ENCODE measurements at places on chromosomes 5 and 9.

DNA sequence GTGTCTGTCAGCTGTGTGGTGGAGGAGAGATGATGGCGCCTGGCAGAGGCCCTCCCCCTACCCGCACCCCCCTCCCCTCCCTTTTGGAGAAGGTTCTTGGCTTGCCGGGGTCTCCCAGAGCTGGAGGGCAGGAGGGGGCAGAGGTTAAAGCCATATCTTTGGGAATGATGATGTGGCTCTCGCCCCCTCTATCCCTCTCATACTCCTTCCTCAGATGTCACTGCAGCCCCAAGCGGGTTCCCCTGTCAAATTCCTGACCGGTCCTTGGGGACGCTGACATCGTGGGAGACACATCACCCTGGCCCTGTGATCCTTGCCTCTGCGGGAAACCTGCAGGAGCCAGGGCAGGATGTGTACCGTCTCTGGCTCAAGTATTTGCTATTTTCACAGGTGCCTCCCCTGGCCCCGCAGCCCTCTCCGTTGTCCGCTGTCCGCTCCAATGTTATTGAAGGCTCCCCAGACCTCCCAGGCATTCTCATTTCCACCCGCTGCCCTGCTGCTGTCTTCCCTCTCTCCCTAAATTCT is 109.5 kb downstream of the FOXD1 start:
- no peak for DNase-seq

GRCh38 chr5:73374520-73375190 is 73.9 kb downstream of the FOXD1 start:
- DNase-seq = peak; percentile 84

DNA sequence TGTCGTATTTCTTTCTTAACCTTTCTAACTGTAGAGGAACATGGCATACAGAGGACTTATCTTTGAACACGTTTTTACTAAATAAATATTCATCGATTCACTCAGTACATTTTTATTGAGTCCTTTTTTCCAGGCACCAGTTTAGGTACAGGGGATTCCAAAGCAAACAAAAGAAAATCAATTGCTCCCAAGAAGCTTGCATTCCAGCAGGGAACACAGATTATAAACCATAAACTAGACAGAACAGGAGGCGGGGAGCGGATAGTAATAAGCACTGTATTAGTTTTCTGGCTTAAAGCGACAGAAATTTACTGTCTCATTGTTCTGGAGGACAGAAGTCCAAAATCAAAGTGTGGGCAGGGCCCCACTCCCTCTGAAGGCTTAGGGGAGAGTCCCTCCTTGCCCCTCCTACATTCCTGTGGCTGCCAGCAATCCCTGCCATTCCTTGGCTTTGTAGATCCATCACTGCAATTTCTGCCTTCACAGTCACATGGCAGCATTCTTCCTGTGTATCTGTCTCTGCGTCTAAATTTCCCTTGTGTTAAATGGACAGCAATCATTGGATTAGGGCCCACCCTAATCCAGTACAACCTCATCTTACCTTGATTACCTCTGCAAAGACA is 115.5 kb downstream of the COL23A1 start:
- DNase-seq = no peak

DNA sequence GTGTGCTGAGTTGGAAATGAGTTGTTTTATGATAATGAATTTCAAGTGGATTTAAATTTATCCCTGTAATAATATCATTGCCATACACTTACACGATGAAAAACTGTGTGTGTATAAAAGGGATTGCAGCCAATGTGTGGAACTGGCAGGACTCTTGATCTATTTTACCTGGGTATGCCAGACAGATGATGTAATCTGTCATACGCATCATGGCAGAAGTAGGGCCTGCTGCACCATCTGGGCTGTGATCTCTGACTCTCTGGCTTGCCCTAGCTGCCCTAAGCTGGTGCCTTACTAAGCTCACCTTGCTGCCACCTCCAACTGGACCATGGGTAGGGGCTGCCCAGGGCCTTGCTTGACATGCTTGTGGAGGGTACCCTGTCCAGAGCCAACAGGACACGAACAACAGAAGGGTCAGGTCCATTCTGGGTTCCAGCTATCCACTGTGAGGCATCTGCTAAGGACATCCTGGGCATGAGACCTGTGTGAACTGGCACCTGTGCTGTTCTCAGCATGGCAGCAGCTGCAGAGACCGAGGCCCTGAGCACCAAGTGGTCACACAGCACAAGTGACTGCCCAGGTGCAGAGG is 184.2 kb downstream of the FSTL4 start:
- no peak for DNase-seq

DNA sequence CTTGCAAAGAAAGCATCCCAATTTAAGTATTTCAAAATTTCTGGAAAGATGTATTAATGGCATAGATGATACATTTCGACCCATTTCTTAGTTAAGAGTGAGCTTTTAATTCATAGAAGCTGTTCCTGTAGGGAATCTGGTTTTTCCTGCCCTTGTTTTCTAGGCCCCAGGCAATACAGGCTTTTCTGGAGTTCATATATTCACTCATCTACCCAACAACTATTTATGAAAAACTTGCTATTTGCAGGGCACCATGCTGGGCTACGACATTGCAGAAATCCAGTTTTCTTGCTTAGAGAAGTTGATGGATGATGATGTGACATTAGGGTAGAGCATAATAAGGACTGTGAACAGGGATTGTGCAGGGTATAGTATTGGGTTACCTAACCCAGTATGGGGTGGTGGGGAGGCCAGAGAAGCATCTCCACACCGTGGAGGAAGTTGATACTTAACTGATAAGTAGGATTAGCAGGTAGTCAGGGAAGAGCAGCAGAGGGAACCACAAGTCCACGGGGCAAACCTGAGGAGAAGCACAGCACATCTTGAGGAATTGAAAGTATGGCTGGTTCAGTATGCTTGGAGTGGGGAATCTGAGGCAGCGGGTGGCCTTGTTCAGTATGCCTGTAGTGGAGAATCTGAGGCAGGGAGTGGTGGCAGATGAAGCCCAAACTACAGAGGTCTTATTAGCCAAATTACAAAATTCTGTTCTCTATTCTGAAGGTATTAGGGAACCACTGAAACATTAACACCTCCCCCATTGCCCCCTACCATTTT is 247.5 kb downstream of the ARRDC3 start:
- DNase-seq = no peak

DNA sequence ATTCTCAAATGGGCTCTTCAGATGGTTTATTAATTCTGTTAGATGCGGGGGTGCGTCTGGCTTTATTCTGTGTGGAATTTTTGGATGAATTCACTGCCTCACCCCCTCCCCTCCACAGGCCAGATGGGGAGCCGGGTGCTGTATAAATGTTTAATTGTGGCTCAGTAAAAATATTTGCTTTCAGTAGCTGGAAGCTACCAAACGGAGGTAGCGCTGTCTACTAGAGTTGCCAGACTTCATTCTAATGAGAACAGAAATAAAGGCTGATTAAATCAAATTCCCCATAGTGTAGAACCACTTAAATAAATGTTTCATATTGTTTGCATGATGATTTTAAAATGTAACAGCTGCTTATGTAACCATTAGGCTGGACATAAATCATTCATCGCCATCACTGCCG is 34.5 kb upstream of the KCNMB1 start:
- no peak for DNase-seq

DNA sequence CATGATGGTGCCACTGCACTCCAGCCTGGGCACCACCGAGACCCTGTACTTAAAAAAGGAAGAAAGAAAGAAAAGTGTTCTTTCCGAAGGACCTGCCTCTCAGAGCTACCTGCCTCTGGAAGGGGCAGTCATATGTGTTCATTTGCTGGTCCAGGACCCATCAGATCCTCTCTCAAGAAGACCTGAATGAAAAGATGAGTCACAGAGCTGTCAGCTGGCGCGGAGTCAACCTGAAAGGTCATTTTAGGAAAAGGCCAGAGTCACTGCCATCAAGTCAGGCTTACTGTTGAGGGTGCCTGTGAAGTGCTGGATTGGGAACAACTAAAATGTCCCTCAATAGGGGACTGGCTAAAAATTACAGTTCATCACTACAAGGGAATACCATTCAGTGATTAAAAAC is 14.9 kb upstream of the HRH2 start:
- no peak for DNase-seq

GRCh38 chr5:10827571-10827970 is 66.5 kb upstream of the DAP start:
- no peak for DNase-seq

DNA sequence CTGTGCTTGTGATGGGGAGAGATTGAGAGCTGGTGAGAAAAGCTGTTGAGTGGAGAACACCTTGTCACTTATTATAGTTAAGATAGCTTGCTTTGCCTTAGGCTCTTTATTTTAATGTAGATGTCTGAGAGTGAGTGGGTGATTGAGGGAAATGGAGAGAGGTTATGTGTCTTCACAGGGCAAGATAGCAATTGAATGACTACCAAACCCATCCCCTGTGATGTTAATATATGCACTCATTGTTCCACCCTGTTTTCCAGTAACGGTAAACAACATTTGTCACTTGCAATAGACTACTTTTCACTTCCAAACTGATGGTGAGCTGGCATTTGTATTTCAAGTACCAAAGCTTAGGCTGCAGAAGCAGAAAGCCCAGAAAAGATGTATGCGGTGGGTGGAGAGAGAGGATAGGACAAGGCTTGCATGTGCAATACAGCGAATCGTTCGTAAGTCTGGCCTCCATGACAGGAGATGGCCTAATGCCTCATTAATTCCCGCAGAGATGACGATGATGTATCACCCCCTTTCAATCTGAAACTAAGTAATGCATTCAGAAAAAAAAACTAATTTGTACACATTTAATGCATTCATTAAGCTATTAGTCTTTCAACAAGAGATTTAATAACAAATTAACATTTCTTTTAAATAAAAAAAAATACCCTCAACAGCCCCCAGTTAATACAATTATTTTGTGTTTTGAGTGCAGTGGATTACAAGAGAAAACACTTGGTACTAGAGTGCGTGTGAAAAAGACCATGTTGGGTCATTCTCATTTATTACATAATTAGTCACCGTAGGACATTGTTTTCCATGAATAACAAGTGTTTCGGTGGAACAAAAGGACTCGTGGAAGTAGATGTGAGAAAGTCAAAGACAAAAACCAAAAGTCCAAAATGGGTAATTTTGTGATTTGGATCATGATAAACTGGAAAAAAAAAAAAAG is 699.0 kb downstream of the BRINP1 start:
- no peak for DNase-seq

DNA sequence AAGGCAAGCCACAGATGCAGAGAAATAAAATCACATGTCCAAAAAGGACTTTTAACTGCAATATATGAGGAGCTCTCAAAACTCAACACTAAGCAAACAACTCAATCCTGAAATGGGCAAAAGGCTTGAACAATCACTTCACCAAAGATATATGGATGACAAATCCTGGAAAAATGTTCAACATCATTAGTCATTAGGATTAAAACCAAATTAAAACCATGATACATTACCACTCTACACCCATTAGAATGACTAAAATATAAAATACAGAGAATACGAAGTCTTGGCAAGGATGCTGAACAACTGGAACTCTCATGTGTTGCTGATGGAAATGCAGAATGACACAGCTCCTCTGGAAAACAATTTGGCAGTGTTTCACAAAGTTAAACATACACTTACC is 277.4 kb downstream of the TLE1 start:
- no peak for DNase-seq

GRCh38 chr5:82885627-82886389 is 191.4 kb downstream of the TMEM167A start:
- no peak for DNase-seq

DNA sequence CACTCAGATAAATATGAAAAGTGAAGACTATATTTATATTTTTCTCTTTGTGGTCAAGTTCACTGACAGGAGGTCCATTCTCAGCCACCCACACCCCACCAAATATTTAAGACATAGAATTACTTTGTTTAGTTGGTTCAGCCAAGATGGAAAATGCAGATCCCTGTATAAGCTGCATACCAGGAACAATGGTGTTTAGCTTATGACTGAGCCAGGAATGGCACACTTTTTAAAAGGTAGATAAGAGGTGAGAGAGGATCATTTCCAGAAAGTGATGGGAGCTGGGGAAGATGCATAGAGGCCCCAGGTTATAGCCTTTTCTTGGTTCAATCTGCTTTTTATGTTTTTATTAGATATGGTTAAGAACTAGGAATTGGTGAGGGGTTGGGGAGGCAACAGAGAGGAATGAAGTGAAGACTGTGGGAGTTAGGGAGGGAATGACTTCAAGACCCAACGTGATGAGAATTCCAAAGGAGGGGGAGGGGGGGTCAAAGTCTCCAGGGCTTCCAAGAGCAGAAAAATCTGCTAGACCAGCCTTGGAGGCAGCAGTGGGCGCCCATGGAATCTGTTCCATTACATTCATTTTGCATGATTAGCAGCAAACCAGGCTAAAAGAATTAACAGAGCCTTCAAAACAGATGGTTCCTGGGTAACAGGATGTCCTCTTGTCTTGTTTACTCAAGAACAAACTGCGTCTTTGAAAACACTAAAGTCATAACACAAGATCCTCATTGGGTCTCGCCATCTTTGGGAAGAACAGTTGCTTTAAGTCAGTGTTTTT is 95.2 kb downstream of the FGF1 start:
- DNase-seq = no peak

DNA sequence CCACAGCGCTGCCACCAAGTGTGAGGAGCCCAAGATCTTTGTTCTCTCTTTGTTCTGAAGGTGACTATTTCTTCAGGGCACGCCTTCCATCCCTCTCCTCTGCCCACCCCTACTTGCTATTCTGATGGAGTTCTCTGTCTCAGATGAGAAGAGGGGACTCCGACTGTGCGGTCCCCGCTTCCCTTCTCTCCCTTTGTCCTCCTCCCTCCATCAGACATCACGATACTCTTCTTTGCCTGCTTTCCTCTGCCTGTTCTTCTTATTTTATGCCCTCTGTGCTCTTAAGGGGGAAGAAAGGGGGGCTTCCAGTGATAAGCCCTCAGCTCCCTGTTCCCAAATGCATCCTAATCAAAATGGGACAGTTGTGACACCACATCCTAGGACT is 307.8 kb downstream of the RAB3C start:
- no peak for DNase-seq

DNA sequence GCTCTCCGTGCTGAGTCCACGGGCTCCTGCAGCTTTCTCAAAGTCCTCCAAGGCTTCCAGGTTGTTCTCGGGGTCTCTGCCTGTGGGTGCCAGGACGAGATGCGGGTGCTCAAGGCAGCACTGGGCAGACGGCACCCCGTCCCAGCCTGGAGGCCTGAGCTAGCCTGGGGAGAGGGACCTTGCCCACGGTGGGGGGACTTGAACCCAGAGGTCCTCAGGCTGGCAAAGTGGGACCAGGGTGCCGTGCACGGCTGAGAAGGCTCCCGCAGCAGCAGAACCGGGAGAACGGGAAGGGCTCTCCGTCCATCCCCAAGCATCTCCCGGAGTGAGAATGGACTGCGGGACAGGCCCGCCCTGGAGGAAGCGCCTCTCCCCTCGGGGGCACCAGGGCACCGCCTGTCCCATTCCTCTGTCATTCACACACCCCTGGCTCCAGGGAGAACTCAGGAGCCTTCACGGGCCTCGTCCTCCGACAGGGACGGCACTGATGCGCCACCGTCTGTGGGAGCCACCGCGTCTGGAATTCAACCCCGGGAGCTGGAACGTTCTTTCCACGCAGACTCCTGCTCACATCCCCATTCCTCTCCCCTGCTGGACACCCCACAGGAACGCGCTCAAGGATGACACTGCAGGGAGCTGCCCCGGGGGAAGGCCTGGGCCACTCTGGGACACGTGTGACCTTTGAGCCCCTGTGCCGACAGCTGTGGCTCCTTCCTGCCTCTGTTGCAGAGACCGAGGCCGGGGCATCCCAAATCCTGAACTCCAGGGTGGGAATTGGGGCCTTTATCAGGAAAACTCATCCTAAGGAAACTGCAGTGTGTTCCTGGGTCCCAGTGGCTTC is 16.3 kb upstream of the OBP2B start:
- DNase-seq = no peak

- DNase-seq = no peak
Observed at GRCh38 chr9:69147041-69147834, 26.8 kb upstream of the TJP2 start.
